ENCODE measurements at places on chromosomes 6 and 20. TPM values are rescaled to one million over a fixed set of nuclear protein-coding genes. Genes with fewer than 3 reads are reported as not detected.

Gene SSTR4
- not detected for polyA plus RNA-seq

Gene PHF10
- 17.6 TPM for polyA plus RNA-seq

Gene RIPPLY2
- not detected for polyA plus RNA-seq

Gene FILIP1
- not detected for polyA plus RNA-seq

Gene BPIFB4
- polyA plus RNA-seq: not detected

Gene TULP1
- not detected for polyA plus RNA-seq

Gene EPM2A
- 6.0 TPM for polyA plus RNA-seq

Gene PM20D2
- polyA plus RNA-seq: 8.8 TPM

Gene C4A
- polyA plus RNA-seq: 0.40 TPM

Gene PGM3
- polyA plus RNA-seq: 10.8 TPM

Gene GNAS-AS1
- polyA plus RNA-seq: not detected

Gene DEFB125
- not detected for polyA plus RNA-seq

Gene STX16
- polyA plus RNA-seq: 24.9 TPM

Gene TREML4
- not detected for polyA plus RNA-seq

Gene EBF4
- polyA plus RNA-seq: 2.0 TPM

Gene STMND1
- not detected for polyA plus RNA-seq

Gene GPX5
- 0.84 TPM for polyA plus RNA-seq

Gene KCNK5
- 0.97 TPM for polyA plus RNA-seq

Gene HTR1B
- not detected for polyA plus RNA-seq

All from CD8-positive, alpha-beta memory T cell (primary cell).